Hematopoietic multipotent progenitor cell treated with erythropoietin and hydrocortisone succinate and interleukin-3 and kit ligand, for 6 days (in vitro differentiated cells): ENCODE measurements at places on chromosomes 6 and 20.

DNA sequence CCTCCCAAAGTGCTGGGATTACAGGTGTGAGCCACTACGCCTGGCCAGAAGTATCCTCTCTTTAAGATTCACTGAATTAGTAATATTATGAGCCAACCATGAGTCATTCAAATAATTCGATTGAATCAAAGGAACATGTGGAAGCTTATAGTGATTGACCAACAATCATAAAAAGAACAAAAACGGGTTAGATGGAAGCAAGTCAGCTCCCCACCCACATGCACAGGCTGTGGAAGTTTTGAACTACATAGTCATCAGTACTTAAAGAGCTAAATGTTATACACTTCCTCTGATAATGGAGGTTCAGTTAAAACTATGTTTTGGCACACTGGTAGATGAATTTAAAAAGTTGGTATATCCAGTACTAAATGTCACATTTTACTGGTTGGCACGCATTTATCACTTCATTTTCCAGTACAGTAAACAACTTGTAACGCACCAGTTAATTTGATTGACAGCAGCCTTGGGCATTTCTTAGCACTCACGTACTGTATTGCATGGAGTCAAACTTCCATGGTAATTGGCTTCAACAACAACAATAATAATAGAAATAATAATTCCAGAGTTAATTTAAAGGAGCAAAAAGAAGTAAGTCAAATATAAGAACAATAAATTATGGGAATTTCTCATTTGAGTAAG lies 1107.3 kb upstream of the MAP3K7 start:
- DNase-seq = no peak

DNA sequence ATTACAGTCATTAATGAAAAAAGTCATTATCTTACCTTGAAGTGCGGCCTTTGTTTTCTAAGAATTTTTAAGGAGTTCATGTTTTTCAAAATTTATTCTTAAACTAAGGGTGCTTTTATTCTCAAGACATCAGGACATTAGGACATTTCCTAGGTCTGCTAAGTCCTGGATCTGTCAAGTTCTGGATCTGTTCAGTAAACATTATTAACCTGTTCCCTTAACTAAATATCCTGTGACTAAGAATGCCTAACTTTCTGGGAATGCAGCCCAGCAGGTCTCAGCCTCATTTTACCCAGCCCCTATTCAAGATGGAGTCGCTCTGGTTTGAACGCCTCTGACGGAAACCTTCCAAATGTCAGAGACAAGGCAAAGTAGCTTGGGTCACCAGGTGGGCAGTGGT lies 302.6 kb downstream of the SYNE1 start:
- no peak for DNase-seq

DNA sequence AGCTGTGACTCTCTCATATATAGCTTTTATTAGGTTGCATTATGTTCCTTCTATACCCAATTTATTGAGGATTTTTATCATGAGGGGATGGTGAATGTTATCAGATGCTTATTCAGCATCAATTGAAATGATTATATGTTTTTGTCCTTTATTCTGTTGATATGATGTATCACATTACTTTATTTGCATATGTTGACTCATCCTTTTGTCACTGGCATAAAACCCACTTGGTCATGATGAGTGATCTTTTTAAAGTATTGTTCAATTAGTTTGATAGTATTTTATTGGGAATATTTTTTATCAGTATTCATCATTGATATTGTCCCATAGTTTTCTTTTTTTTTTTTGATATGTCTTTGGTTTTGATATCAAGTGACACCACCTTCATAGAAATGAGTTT lies 529.9 kb downstream of the MMUT start:
- DNase-seq = no peak

DNA sequence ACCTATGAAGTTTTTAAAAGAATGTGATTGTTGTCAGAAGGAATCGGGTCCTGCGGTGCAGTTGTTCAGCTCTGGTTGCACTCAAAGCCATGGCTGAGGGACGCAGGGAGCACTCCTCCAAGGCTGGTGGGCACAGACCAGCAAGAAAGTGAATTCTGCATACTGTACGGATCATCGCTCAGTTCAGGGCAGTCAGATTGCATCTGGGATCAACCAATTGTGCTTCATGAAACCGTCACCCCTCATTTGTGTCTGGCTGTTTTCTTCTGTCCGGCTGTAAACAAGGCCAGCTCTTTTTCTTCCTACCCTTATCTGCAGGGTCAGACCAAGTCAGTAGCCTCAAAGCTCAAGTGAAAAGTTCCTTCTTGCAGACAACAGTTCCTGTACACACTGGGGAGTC lies 478.3 kb downstream of the TFAP2A start:
- no peak for DNase-seq

DNA sequence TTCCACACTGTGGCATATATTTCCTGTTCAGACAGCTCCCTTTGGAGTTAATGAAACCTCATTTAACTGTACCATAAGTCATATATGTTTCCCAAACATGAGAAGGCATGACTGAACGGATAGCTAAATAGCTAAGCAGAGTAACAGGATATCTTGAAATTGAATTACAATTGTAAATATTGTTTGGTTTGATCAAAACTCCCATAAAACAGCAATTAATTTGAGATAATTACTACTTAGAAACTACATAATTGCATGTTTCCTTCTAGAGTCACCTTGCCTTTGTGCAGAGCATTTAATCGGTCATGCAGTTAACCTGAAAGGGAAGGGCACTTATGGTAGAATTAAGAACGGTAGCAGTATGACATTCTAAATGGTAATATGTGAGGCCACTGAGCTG lies 179.0 kb upstream of the MAP3K7 start:
- DNase-seq = no peak

GRCh38 chr6:23174781-23175361 lies 605.5 kb downstream of the HDGFL1 start:
- no peak for DNase-seq

GRCh38 chr6:8658416-8658815 lies 223.1 kb upstream of the SLC35B3 start:
- DNase-seq = no peak
